Stimulated activated CD4-positive, alpha-beta T cell treated with anti-CD3 and anti-CD28 coated beads, Interleukin-4, amount 100 ng/mL, for 24 hours (primary cell): ENCODE measurements at places on chromosomes 6 and 20.

DNA sequence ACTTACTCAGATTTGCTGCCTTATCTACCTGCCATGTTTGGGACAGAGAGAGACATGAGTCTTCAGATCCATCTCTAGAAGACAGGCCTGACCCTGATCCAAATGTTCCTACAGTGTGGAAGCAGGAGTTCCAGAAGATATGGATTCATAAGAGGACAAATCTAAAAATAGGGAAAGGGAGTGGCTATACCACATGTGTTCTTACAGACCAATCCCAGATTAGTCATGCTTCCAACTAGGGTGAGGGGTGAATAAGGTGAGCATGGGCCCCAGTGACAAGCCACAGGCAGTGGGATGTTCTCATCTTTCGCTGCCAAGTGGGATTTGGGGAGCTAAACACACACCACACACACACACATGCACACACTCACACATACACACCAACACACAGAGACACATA is 670.7 kb upstream of the CITED2 start:
- no peak for DNase-seq

- DNase-seq: peak; percentile 11
Observed at GRCh38 chr6:44000164-44000842, 126.9 kb downstream of the MRPL14 start.

DNA sequence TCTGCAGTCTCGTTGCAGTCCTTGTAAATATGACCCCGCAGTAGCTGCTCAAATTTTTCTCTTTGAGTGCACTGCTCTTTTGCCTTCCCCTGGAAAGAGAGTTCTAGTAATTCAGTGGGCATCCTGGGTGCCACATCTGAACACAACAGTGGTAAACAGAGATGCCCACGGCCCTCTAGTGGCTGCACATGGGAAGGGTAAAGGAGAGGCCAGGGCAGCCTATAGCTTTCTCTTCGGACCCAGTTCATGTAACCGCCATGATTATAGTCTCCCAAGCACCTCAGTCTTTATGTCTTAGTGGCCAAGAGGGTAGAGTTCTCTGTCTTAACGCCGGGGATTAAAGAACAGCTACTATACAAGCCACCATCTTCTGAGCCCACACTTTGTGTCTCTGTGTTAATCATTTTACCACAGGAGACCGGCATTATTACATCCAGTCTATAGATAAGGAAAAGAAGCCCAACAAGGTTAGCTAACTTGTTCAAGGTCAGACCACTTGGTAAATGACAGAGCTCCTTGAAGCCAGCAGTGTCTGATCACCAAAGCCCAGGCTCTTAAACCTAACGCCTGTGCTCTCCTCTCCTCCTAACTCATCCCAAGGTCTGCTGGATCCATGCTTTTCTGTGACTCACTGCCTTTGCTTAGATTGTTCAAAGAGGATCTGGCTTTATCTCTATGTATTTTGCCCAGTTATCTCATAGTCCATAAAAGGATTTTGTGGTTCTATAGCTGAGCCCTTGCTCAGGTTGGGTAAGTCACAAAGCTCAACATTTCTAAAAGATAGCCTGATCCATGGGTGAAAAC is 81.8 kb downstream of the ISM1 start:
- peak; percentile 49 for DNase-seq

- no peak for DNase-seq
Observed at GRCh38 chr20:23626040-23626620, 11.6 kb downstream of the CST3 start.

- DNase-seq: no peak
Observed at GRCh38 chr20:19213946-19214490, 1.6 kb downstream of the SLC24A3 start.
